Activated effector memory CD4-positive, alpha-beta T cell treated with Interleukin-2 at 50 U/mL for 16 hours (primary cell): ENCODE measurements at places on chromosomes 5 and 9.

DNA sequence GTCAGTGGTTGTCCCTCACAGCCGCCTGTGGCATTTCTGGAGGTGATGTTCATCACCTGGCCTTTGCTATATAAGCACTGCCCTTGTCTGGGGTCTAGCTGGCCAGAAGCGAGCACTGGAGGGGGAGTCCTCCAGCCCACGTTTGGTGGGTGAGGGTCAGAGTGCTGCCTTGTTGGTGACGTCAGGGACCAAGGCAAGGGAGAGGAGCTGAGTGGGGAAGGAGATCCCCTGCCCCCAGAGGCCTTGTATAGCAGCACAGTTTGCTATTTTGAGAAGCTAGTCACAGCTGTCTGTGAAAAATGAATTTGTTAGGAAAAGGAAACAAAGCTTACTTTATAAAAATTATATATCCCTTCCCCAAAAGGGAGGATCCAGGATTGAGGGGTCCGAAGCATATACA lies 49.8 kb downstream of the SYK start:
- DNase-seq: no peak

- no peak for DNase-seq
These were observed 144.4 kb downstream of the RMI1 start for GRCh38 chr9:84125046-84125445.

- no peak for DNase-seq
These were observed 93.7 kb downstream of the NFIB start for GRCh38 chr9:14220256-14220655.

GRCh38 chr5:78369680-78370079 lies 9.3 kb downstream of the SCAMP1 start:
- DNase-seq: no peak

DNA sequence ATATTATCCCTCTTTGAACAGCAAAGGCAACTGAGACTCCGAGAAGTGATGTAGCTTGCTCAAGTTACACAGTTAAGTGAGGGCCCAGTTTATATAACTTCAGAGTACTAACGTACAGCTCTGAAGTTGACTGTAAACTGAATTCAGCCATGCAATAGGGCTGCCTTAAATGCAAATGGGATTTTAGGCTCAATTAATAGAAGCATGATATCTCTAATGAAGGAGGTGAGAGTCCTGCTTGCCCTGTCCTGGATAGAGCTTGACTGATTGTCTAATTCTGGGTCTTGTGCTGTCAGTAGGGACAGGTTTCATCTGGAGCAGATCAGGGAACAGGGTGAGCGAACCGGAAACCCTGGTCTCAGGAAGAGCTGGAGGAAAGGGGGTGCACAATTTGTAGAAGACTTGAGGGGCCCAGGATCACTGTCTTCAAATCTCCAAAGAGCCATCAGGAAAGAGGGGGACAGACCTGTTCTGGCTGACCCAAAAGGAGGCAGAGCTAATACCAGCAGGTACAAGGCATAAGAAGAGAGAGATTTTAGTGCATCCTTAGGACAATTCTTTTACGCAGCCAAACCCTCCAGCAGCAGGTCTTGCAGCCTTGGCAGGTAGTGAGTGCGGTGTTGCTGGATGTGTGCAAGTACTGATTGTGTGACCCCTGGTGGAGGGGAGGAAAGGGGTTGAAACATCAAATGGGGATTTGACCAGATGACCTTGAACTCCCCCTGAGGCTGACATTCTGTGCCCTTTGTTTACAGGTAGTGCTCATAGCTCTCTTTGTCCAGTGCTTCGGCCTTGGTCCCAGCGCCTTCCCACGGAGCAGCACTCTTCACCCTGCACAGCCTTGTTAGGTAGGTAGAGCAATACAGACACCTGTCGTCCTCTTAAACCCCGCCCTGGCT lies 13.0 kb downstream of the GSN start:
- no peak for DNase-seq
